EH (cell line): ENCODE measurements at places on chromosomes 16 and 17.

DNA sequence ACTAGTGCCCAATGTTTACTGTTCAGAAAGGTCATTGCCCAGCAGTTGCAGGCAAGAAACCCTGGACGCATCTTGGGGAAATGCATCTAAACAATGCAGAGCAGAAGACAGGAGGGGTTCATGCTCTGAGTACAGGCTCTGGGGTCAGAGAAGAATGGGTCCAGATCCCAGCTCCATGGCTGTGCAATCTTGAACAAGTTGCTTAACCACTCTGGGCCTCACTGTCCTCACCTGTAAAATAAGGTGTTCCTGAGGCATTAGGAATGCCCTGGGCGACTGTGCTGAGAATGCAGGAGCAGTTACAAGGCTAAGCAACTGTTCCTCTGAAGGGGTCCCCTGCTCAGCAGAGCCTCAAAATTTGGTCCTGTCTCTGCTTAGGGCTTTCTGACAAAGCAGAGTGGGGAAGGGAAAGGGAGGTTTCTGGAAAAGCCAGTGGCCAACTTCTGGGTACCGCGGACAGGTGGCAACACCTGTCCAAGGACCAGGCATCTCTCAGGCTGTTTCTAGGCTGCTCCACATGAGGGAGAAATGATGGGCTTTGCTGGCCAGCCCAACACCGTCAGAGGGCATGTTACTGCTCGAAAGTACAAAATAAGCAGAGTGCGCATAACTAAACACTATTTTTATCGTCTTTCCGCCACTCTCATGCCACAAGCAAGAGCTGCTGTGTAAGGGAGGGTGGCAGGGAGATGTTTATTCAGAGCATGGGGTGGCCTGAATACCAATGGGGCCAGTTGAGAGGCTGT, 176.8 kb downstream of the XYLT1 start:
- no peak for DNase-seq

- DNase-seq = no peak
Measured at GRCh38 chr16:86797700-86798099, 219.4 kb downstream of the FOXL1 start.

DNA sequence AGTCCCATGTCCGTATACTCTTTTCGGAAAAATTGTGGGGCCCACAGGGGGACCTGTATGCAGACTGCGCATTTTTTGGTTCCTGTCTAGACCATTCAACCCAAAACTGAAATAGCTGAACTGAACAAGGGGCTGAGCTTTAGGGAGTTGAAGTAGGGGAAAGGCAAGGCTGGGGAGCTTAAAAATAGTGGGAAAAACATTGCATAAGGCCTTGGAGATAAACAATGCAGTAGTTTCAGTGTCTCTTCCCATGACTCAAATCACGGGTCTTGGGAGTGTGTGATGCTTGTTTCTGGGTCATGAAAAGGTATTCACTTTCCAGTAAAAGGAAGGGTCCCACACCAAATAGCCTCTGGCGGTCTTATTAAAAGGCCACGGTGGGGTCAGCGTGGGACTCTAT, 402.8 kb upstream of the SALL1 start:
- DNase-seq = peak; percentile 6

DNA sequence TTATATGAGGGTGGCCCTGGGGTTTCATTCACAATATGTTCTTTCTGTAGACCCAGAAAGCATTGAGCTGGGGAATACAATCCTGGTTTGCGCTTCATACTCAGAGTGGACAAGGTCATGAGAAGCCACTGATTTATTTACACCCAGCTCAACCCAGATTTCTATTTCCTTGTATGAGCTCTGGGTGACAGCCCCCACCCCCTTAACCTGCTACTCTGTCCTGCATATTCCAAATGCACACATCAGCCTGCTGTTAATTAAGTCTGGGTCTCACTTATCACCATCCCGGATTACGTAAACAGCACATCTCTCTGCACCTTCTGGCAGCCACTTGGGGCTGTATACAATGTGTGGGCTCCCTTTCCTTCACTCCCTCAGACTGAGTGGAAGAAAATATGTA, 102.4 kb downstream of the DNAH9 start:
- DNase-seq = no peak

- no peak for DNase-seq
Measured at GRCh38 chr16:53908731-53909130, 204.8 kb downstream of the FTO start.

GRCh38 chr16:89722392-89723278, 1.3 kb downstream of the ZNF276 start:
- no peak for DNase-seq

GRCh38 chr16:15916323-15916722, 27.9 kb upstream of the CEP20 start:
- DNase-seq = no peak

- DNase-seq = peak; percentile 79
Measured at GRCh38 chr17:65930140-65930730, 261.7 kb downstream of the CEP112 start.

GRCh38 chr17:50161911-50162288, 3.9 kb upstream of the SGCA start:
- no peak for DNase-seq
